ENCODE measurements at places on chromosomes 4 and X.

- DNase-seq, result no peak
Measured at GRCh38 chr4:122003335-122003734, 51.5 kb upstream of the TRPC3 start.

GRCh38 chr4:44487341-44487740, 38.7 kb upstream of the KCTD8 start:
- no peak for DNase-seq

DNA sequence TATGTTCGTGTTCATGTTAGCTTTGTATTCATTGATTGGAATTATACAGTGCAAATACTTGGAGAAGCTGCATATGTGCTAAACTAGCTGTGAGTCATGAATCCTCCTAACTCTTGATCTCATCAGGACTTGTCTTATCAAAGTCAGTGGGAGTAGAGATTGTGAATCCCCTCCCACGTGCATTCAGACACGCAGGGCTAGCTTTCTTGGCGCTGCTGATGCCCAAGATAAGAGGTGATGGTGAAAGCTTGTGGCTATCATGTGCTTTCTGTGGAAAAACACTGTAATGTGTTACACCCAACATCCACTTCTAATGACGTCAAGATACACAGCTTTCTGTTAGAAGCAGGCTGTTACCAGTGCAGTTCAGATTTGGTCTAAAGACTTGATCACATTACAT, 348.7 kb upstream of the HAND2 start:
- no peak for DNase-seq

GRCh38 chrX:125405339-125405738, 85.7 kb downstream of the TEX13C start:
- DNase-seq, result no peak

GRCh38 chrX:20320461-20321159, 53.9 kb upstream of the RPS6KA3 start:
- no peak for DNase-seq

- no peak for DNase-seq
Measured at GRCh38 chr4:19659101-19659500, 592.6 kb upstream of the SLIT2 start.

DNA sequence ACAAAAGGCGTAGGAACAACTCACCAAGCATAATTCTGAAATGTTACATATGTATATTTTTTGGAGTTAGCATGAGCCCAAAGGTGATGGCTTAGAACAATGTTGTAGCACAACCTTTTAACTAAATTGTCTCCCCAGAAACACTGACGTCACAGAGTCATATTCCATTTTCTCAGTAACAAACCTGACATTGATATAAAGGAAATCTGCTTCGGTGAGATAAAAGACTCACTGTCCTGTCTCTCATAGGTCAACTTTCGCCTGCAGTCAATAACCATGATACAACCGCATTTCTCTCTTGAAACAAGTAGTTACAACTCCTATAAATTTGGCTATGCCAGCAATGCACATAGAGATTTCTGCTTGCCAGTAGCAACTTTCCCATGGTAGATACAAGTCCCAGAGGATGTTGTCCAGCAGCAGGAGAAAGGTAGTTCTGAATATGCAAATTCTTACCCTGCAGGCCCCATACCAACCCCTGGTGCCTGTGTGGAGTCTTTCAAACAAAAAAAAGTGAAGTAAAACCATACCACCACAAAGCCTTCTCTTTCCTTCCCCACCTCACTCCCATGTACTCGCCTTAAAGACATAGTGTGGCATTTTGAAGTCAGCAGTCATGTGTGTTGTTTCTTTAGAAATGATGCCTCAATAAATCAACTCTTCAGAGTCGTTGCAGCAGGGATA, 47.9 kb downstream of the MTM1 start:
- no peak for DNase-seq

- DNase-seq, result no peak
Measured at GRCh38 chr4:7900334-7900909, 39.2 kb downstream of the AFAP1 start.

- DNase-seq, result no peak
Measured at GRCh38 chr4:186158021-186158813, 33.1 kb upstream of the CYP4V2 start.

DNA sequence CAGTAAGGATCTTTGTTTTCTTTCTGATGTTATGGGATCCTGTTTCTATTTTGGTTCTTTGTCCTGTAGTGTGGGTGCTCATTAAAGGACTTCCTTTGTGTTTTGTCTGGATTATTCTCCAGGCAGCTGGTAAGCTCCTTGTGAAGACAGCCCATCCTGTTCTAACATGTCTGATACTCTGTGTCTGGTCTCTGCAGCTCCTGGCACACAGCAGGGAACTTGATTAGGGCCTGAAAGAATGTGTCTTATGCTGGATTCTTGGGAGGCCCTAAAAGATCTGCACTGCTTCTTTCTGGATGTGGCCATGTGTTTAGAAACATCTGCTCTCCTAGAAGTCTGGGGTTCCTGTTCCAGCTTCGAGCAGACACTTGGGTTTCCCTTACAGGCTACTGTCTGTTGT, 38.1 kb upstream of the ATXN3L start:
- DNase-seq, result peak; percentile 7

DNA sequence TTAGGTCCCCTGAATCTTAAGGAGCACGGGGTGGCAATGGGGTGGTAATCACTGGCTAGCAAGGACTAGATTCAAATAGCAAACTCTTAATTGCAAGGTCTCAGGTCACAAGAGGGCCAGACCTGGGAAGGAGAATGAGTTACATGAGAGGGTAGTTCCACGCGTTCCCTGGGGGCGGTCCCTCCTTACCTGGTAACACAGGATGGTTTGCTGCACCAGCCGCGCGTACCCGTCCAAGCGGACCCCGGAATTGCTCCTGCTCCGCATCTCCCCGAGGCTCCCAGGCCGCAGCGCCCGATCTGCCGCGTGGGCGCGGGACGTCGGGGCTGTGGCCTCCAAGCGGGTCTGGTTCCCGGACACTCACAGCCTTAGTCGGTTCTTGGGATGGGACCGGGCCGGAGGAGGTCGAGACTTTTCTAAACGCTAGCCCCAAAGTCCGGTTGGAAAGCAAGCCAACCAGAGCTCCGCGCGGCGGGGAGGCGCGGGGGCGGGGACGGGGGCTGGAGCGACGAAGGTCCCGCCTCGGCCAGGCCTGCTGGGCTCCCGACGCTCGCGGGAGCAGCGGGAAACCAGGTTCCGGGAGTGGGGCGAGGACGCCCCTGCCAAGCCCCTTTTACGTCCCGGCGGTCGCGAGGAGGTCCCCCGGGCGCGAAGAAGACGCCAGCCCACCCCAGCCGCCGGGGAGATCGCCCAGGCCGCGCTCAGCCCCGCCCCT, at the start of gene PHKA2:
PHKA2 (minus strand) TSS at position 449 of the 715 bp plus-strand sequence; CDS start at position 267, 182 bp downstream.
- no peak for DNase-seq

- DNase-seq, result no peak
Measured at GRCh38 chr4:81682492-81682891, 210.8 kb upstream of the RASGEF1B start.

DNA sequence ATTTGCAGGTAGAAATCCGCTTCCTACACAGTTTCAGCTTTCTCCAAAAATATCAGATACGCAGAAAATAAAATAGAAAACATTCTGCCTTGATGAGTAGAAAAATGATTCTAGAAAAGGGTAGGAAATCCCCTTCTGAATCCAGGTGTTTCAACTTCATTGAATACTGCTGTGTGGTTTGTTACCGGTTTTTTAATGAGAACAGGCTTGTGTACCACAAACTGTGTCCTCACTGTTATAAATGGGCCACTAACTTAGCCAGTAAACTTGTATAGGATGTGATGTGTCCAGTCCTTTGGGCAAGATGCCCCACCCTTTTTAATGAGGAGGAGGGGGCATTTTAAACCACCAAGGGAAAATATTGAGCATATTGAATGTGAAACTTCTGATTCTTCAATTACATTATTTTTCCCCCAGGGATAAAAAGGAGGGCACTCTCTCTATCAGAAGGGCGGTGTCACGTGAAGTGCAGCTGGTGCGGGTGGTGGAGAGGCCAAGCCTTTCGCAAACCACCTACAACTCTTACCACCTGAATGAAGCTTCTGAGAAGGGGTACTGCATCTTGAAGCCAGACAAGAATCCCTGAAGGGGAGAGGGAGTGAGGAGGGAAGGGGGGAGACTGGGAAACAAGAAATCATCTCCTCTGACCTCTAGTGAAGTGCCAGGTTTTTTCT, 4.5 kb downstream of the CXXC4 start:
- DNase-seq, result no peak

- no peak for DNase-seq
Measured at GRCh38 chr4:1632109-1633104, 51.7 kb downstream of the FAM53A start.

DNA sequence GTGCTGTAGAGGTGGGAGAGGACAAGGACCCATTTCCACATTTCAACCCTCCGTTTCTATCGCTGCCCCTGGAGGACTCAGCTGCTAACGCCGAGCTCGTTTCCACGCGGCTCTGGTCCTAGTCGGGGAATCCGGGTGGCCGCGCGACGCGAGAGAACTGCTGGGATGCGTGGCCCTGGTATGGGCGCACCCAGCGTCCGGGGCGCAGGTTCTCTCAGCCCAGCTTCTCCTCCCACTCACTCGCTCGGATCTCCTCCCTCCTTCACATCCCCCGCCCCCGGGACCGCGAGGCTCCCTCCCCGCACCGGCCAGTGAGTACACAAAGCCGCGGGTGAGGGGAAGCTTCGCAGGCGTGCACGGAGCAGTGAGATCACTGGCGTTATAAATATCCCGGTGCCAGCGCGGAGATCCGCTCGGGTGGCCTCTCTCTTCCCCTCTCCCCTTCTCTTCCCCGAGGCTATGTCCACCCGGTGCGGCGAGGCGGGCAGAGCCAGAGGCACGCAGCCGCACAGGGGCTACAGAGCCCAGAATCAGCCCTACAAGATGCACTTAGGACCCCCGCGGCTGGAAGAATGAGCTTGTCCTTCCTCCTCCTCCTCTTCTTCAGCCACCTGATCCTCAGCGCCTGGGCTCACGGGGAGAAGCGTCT, at the start of gene FGF5:
FGF5 (plus strand) TSS at position 412 of the 649 bp plus-strand sequence; CDS start at position 573, 161 bp downstream.
- DNase-seq, result peak; percentile 82

- DNase-seq, result no peak
Measured at GRCh38 chrX:139826065-139827044, 106.5 kb downstream of the ATP11C start.

DNA sequence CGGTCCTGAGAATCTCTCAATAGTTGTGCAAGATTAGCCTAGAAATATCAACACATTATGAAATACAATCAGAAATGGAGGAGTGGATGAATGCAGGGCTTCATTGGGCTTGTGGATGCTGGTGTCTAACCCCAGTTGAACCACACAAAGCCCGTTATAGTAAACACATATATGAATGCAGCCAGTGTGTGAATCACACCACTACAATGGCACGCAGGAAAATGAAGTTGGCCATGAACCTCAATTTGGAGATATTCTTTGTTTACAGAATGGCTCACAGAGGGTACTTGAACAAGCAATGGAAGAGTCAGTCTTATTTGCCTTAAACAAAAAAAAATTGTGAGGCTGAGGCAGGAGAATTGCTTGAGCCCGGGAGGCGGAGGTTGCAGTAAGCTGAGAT, 57.8 kb downstream of the SOD3 start:
- no peak for DNase-seq

DNA sequence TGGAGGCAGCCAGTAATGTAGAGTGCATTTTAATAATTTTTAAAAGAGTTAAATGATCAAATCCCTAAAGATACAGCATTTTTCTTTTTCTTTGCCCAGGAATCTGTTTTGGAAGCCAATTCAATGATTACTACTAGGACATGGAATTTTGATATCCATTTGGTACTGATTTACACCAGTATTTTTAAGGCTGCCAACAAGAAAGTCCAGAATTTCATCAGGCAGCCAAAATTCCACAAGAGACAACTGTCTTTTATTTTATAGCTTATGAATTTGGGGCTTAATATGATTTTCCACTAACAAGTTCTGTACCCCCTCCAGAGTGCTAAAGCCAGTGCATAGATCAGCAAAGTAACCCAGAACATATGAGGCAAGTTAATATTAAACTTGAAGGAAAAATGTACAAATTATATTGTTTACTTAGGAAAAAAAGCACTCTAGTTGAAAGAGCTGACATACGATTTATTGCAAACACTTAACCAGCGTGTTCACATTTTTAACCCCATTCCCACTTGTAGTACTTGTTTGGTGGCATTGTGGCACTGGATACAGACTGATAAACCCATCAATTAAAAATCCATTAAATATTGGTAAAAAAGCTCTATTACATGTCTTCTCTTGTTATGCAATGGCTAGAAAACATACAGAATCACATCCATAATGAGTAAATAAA, 259.7 kb downstream of the DCHS2 start:
- DNase-seq, result no peak

DNA sequence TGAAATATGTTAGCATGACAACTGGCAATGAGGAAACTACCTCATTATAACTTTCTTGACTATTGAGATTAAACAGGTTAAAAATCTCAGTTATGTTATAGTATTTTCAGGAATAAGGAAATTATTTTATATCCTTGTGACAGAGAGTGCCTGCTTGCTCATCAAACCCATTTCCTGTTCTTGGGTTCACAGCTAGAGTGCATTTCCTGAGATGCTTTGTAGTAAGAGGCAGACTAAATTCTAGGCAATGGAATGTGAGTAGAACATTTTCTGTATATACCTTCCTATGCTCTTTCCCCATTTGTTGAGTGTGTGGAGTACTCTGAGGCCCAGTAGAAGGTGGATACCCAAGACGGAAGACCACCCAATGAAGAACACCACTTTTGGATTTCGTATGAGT, 96.9 kb upstream of the CASK start:
- DNase-seq, result no peak

DNA sequence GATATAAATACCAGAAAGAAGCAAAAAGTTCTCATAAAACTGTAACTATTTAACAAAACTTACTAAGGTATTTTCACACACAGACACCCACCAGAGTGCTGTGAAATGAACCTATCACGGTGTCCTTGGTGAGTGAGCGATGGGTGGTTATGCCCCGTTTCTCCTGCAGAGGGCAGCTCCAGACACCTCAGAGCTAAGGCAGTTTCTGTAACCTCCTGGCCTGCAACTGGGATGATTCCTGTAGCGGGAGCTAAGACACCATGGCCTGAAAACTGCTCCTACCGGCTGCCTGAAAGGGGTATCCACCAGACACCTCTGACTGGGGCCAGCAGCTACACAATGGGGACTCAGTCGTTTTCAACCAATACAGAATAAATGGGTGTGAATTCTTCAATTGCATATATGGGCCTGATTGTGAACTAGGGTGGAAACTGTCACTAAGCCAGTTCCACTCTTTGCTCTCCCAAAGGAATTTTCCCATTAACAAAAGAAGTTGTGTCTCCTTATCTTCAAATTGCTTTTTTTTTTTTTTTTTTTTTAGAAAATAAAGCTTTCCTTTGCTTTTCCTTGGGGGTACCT, 2375.8 kb upstream of the TENM3 start:
- DNase-seq, result no peak

- no peak for DNase-seq
Measured at GRCh38 chrX:69285881-69286564, 120.8 kb upstream of the PJA1 start.

- no peak for DNase-seq
Measured at GRCh38 chr4:172998527-172999469, 169.8 kb upstream of the GALNT7 start.

GRCh38 chrX:148416142-148416541, 84.3 kb upstream of the AFF2 start:
- no peak for DNase-seq
